ENCODE measurements at places on chromosomes 6 and 20.

GRCh38 chr6:46901882-46902314 lies 19.8 kb downstream of the ADGRF5 start:
- DNase-seq = no peak

- DNase-seq = no peak
Observed at GRCh38 chr6:119658917-119659316, 309.4 kb upstream of the MAN1A1 start.

- DNase-seq = no peak
Observed at GRCh38 chr6:148866657-148867268, 119.9 kb downstream of the UST start.

DNA sequence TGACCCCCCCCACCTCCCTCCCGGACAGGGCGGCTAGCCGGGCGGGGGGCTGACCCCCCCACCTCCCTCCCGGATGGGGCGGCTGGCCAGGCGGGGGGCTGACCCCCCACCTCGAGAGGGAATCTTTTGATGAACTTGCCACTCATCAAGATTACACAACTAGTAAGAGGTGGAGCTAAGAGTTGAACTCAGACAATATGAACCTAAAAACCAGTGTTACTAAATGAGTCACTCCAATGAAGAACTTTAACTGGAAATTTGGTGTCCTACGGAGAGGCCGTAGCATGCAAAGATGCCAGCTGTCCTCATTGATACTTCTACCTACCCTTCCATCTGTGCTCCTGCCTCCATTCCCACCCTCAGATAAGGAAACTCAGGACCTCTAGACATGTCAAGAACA lies 42.8 kb downstream of the PFDN4 start:
- no peak for DNase-seq

DNA sequence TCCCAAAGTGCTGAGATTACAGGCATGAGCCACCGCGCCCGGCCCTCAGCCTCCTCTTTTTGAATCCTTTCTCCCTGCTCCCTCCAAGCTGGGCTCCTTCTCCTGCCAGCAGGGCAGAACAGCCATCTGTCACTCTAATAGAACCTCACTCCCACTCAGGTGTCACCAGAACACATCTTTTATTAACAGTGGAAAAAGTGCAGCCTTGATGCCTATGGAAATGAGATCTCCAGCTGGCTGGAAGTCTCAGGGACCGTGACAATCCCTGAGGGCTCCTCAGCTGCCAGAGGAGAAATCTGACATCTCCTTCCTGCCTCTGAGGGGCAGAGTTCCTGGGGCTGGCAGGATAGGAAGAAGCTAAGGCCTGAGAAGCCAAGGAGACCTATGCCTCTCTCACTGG lies 28.0 kb downstream of the TMC2 start:
- DNase-seq = no peak

DNA sequence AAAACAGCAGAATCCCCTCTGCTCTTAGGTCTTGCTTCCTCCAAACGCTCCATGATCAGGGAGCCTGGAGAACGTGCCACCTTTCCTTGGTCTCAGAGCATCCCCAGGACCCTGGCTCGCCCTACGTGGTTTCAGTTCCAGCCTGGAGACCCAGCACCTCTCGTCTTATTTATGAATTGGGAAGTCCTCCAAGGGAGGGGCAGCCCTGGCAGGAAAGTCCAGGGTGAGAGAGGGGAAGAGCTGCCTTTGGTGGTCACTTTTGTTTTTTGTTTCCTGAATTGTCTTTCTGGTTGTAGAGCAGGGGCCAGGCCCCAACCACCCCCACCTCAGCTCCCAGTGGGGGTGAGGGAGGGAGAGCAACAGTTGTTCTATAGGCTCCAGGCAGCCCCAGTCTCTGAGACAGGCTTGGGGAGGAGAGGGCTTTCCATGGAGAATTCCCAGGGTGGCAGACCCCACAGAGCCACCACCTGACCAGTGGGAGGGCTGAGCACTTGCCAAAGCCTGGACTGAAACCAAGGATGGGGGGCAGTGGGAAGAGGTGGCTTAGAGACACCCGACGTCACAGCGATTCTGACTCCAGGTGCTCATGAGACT lies 88.8 kb downstream of the PRND start:
- no peak for DNase-seq

DNA sequence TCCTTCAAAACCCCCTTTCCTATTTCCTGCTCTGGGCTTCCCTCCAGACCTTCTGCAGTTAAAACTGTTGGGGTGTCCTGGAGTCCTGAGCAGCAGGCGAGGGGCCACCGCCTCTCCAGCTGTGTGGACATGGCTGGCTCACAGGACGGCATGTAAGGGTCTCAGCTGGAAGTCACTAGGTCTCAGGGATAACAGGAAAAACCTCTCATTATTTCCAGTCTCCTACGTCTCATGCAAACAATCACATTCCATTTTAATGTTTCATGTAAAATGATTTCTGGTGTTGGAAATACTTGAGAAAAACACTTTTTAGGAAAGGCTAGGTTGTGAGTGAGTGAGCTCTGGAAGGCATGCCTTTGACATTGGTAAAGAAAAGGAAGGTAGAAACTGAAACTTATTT lies 158.7 kb downstream of the SCML4 start:
- no peak for DNase-seq

DNA sequence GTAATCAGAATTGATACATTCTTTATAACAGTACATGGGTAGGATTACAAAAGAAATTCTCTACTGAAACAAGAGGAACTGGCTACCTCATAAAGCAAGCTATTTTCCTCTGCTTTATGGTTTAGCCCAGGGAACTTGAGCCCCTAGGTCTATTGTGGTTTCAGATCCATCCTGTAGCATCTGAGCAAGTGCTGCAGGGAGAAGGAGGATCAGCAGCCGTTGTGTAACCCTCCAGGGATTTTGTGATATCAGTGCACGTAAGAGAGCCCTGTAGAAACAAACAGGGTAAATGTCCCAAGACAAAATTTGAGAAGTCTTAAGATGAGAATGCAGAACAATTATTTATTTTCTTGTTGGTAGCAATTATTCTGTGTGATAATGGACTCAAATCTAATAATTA lies 165.2 kb upstream of the DEFB112 start:
- DNase-seq = no peak

- no peak for DNase-seq
Observed at GRCh38 chr6:786946-787763, 94.2 kb upstream of the EXOC2 start.

GRCh38 chr20:9551808-9552550 lies 37.6 kb downstream of the LAMP5 start:
- no peak for DNase-seq

DNA sequence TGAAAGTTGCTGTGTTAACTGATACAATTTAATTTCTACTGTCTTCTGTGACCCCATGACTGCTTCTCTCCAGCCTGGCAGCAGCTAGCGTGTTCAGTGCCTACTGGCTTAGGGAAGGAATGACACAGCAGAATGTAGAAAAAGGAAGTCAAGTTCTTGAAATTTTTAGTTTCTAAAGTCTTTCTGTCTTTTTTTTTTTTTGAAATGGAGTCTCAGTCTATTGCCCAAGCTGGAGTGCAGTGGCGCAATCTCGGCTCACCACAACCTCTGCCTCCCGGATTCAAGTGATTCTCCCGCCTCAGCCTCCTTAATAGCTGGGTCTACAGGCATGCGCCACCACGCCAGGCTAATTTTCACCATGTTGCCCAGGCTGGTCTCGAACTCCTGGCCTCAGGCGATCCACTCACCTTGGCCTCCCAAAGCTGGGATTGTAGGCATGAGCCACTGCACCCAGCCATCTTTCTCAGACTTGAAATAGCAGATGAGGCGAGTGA lies 39.3 kb downstream of the PCNA start:
- DNase-seq = no peak

- DNase-seq = no peak
Observed at GRCh38 chr6:13788820-13789219, 25.5 kb downstream of the MCUR1 start.

GRCh38 chr20:45038745-45039474 lies 62.0 kb downstream of the KCNS1 start:
- DNase-seq = no peak

GRCh38 chr20:33733654-33734576 lies 2.1 kb downstream of the ZNF341 start:
- DNase-seq = no peak

- no peak for DNase-seq
Observed at GRCh38 chr6:3516092-3516491, 59.2 kb upstream of the SLC22A23 start.

DNA sequence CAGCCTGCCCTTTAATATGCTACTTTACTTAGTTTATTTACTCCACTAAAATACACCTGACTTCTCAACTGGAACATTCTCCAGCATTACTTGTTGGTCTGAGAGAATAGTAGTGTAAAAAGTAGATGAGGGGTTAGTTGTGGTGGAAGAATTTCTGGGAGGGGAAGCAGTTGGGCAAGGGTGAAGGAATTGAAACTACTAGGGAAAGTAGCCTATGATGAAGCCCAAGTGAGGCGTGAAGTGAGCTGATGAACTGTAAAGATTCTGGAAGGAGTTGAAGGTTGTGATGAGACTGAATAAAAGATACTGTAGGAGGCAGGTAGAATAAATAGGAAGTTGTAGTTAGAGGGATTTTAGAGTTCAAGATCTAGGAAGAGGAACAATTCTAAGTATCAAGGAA lies 72.5 kb downstream of the ITCH start:
- no peak for DNase-seq

DNA sequence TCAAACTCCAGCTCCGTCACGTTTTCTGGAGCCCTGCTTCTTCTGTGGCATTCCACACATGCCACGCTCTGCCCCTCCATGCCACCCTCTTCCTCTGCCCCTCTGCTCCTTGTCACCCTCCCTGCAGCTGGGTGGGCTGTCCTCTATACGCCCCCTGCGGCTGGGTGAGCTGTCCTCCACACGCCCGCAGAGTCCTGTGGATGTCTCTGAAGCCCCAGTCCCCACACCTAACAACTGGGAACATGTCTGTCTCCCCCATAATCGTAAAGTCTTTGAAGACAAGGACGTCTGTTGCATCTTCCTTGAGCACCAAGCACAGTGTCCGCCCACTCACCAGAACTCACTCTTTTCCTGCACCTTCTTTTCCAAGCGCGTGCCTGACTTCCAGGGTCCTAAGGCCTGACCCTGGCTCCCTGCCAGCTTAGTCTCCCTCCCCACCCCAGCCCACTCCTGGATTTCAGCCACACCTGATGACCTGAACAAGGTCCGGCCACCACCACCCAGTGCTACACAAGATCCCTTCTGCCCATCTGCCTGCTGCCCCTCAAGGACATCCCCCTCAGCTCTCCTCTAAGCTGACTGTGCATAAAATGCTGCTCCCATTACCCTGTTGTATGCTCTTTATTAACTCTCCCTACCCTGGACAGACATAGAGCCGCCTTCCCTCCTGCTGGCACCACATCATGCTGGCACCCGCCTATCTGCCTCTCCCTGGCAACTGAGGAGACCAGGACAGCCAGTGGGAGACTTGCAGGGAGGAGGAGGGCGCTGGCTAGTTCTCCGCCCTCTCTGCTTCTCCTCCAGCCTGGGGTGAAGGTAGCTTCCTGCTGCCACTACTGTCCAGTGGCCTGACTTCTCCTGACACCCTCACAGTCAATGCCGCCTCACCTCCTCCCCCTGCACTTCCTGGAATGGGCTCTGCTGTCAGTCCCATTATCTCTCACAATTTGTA lies 10.7 kb upstream of the PRR18 start:
- DNase-seq = no peak

DNA sequence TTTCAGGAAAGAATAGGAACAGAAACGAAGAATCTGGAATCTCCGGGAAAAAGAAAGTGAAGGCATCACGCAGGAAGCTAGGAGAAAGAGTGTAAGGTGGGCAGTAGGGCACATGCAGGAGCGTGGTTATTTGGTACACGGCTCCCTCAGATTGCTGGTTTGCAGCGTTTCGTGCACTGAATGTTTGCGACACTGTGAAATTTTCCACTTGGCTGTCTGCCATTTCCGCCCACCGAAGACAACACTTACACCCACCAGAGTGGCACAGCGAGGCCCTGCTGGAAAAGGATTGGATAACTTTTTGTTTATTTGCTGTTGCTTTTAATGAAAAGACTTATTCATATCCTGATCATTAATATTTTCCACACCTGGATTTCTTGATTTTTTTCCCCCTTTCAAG lies 248.3 kb downstream of the GMPR start:
- peak; percentile 28 for DNase-seq

- no peak for DNase-seq
Observed at GRCh38 chr6:150409576-150410066, 40.8 kb downstream of the IYD start.

DNA sequence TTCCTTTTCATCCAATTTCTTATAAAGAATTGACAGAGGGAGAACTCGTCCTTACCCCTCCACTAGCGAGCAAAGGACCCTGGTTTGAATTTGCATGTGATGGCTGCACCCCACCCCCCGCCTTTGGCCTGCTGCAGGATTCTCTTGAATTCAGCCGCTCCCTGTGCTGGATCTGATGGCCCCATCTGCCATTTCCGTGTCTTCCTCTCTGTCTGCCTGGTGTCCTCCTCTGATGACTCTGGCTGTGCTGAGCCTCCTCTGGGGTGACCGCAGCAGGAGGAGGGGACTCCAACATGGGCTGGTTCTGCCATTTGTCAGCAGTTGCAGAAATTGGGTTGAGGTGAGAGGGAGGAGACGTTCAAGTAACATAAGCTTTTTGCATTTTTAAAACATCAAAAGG lies 188.8 kb downstream of the DLL1 start:
- DNase-seq = no peak

DNA sequence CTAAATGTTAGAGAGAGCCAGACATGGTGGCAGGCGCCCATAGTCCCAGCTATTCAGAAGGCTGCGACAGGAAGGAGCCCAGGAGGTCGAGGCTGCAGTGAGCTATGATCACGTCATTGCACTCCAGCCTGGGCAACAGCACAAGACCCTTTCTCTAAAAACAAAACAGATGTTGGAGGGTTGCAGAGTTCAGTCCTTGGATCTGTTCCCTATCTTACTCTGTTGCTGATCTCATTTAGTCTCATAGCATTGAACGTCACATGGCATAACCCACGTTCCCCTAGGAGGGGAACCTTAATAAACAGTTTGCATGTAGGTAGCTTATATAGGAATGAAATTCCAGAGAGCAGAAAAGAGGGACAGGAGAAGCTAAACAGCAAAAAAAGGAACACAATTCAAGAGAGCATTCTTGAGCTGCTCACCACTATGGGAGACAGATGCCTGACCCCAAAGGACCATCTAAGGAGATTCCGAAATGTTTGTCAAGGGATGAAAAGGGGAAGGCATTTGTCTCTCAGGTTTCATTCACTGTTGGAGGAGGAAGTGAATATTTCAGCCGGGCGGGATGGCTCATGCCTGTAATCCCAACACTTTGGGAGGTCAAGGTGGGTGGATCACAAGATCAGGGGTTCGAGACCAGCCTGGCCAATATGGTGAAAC lies 54.6 kb upstream of the PIM1 start:
- no peak for DNase-seq

DNA sequence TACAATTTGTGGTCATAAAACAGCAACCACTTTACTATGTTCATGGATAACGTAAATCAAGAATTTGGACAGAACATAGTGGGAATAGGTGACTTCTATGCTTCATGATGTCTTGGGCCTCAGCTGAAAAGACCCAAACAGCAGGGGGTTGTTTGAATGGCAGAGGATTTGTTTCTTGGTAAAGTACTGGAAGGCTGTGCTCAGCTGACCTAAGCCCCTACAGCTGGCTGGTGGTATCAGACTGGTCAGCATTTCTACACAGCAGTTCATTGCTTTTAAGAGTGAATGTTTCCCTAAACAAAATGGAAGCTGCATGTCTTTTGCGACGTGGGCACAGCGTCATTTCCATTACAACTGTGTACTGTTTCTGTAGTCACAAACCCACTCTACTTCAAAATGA lies 148.5 kb upstream of the DEFB112 start:
- no peak for DNase-seq
